Endodermal cell (in vitro differentiated cells): ENCODE measurements at places on chromosomes 1 and 21. TPM values are rescaled to one million over a fixed set of nuclear protein-coding genes. Genes with fewer than 3 reads are reported as not detected.

DNA sequence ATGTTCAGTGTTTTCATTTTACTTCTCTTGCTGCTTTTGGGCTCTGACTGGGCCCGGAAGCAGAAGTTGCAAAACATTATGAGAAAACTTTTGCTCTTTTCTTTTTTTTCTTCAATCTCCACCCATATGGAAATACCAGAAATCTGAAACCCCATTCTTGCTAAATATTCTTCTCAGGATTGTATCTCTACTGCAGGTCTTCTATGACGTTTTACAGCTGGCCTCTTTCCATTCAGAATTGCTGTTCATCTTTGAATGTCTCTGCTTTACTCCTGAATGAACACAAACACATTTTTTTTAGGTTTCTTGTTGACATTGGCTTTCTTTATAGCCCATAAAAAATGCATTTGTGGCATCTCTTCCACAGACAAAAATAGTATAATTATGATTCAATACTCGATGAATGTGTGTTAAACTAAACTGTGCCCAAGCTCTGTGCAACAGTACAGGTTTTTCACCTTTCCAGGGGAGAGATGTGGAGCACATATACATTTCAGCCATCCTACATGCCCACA, 18.8 kb downstream of the PTPRC start:
- no peak overlapping the region for H3K4me3 ChIP-seq
- DNase-seq, result no peak
- no peaks in the 10 kb centered on the region for H3K27me3 ChIP-seq
- no peaks in the 10 kb centered on the region for H3K36me3 ChIP-seq

GRCh38 chr1:98919211-98919610, 85.5 kb downstream of the PLPPR5 start:
- no peak overlapping the region for H3K27ac ChIP-seq
- no peaks in the 10 kb centered on the region for H3K36me3 ChIP-seq
- H3K4me1 ChIP-seq, result no peaks in the 10 kb centered on the region
- no peak for DNase-seq

GRCh38 chr1:53043271-53043670, 18.7 kb upstream of the PODN start:
- H3K4me3 ChIP-seq, result no peak overlapping the region
- DNase-seq, result no peak
- peaks cover 3% of the 10 kb centered on the region for H3K4me1 ChIP-seq
- H3K27ac ChIP-seq, result no peak overlapping the region
- H3K36me3 ChIP-seq, result peaks cover 5% of the 10 kb centered on the region

DNA sequence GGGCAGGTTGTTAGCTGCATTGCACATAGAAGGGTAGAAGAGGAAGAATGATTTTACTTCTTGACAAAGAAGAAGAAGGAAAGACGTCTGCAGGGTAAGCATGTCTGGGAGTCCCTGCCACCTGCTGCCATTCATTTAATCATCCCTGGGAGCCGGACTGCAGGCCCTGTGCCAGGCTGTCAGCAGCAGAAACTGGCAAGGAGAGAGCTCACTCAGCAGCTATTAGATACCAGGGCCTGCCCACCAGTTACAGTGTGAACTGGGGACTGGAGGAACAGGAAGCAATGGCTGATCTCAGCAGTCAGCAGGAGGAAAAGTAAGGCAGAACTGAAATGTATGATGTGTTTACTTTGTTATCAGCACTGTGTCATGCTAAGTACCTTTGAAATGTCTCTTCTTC, 75.7 kb upstream of the C1orf87 start:
- no peak overlapping the region for H3K4me3 ChIP-seq
- H3K36me3 ChIP-seq, result no peaks in the 10 kb centered on the region
- H3K27me3 ChIP-seq, result no peaks in the 10 kb centered on the region
- no peak overlapping the region for H3K27ac ChIP-seq

GRCh38 chr1:176049582-176049981, 157.5 kb downstream of the COP1 start:
- no peaks in the 10 kb centered on the region for H3K27me3 ChIP-seq
- H3K4me3 ChIP-seq, result no peak overlapping the region
- DNase-seq, result no peak

DNA sequence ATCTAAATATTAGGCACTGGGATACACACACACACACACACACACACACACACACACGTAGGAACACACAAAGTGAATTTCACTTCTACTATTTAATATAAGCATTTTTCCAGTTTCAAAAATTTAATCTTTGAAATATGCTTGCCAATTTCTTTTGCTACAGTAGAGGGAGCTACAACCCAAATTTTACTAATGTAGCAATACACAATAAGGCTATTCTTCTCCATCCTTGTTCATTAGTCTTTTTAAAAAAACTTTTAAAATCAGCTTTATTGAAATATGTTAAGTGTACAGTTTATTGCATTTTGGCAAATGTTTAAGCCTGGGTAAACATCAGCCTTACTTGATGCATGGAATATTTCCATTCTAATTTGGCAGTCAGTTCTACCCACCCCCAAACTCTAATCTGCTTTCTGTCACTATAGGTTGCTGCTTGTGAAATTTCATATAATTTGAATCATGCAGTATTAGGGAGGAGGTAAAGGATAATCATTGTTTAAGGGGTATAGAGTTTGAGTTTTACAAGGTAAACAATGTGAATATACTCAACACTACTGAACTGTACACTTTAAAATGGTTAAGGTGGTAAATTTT, 93.0 kb upstream of the TENT5C start:
- H3K4me3 ChIP-seq, result no peak overlapping the region
- no peak for DNase-seq
- H3K36me3 ChIP-seq, result peaks cover 12% of the 10 kb centered on the region
- H3K27me3 ChIP-seq, result no peaks in the 10 kb centered on the region
- H3K4me1 ChIP-seq, result peaks cover 7% of the 10 kb centered on the region

- no peak for DNase-seq
- H3K4me1 ChIP-seq, result peaks cover 5% of the 10 kb centered on the region
- H3K36me3 ChIP-seq, result no peaks in the 10 kb centered on the region
- H3K27ac ChIP-seq, result no peak overlapping the region
- no peak overlapping the region for H3K4me3 ChIP-seq
Measured at GRCh38 chr21:28337315-28337714, 655.4 kb downstream of the LTN1 start.

The NBPF8 gene
- total RNA-seq, result 10.0 to 21.5 TPM (median 20.4 TPM) in 3 replicates

DNA sequence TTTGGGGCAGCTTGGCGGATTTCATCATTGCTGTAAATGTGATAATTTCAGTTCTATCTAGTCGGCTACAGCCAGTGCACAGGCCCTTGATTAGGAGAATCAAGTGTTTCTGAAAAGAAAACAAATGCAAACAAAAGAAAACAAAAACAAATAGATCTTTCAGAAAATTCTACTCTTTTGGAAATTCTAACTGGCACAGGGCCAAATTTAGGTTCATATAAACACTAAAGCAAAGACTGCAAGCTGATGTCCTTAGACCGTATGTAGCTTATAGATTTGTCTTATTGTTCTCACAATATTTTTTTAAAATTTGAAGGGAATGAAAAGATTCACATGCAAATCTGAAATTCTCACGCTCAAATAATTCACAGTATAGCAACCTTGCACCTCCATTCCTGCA, 11.2 kb downstream of the UBR4 start:
- H3K27ac ChIP-seq, result no peak overlapping the region
- H3K4me3 ChIP-seq, result no peak overlapping the region
- peaks cover 67% of the 10 kb centered on the region for H3K36me3 ChIP-seq

The HTR6 gene
- total RNA-seq, result 0.32 TPM in 1 of 3 replicates, not detected in the others

The NFASC gene
- 27.7 to 42.1 TPM (median 31.6 TPM) in 3 replicates for total RNA-seq
